Ammon's horn (tissue), 1 donor: ENCODE measurements at places on chromosomes 3 and 15.

DNA sequence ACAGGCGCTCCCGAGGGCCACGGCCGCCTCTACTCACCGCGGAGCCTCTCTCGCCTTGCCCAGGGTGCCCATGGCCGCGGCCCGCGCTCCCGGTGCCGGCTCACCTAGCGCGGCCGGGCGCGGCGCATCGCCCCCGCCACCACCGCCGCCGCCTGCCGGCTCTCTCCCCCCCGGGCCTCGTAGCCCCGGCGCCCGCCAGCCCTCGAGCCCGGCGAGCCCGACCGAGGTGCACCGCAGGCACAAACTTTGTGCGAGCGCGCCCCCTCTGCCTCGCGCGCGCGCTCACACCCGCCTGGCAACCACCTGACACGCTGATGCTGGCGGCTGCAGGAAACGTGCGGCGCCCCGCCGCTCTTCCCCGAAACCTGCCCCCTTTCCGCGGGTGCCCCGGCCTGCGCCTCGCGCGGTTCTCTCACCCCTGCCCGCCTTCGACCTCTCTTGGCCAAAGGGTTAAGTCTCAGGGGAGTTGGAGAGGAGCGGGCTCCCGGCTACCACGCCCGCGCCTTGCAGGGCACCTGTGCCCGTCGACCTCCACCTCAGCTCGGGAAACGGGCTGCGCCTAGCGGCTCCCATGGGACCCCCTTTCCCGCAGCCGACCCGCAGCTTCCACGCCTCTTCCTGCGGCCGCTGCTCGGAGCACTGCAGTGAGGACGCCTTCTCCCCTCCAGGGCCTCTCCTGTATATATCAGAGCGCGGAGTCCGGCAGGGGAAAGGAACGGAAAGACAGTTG, at the start of gene RASGRP1:
TSS of gene RASGRP1 (minus strand) at position 258 of the 730 bp plus-strand sequence. CDS start at position 72, 186 bp downstream.
- peak; percentile 61 for DNase-seq

DNA sequence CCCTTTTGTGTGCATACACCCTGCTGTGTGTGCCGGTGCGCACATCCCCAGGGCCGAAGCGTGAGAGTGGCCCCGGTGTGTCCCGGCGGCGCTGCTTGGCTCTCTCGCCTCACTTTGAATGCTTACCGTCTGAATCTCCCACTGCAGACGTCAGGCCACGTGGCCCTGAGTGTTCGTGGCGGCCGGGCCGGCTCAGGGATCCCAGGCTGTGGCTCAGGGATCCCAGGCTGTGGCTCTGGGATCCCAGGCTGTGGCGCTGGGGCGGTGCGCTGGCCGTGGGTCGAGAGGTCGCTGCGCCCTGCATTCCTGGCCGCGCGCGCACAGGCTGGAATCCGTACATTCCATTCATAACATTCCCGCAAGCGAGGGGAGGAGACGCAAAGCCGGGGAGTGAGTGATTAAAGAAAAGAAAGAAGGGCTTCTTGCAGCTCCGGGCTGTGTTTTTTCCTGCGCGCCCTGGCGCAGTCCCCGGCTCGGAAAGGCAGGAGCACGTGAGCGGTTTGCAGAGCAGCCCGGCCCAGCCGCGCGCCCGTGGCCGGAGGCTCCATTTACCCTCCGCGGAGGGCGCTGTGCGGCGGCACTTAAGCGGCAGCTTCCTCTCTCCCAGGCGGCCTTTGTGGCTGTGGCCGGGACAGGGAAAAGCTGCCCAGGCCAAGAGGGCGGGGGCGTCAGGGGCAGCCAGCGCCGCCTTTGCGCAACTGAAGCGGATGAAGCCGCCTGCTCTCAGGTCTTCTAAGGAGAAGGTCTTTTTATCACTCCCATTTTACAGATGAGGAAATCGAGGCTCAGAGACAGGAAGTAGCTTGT, 87.0 kb upstream of the ALDH1L1 start:
- peak; percentile 79 for DNase-seq

DNA sequence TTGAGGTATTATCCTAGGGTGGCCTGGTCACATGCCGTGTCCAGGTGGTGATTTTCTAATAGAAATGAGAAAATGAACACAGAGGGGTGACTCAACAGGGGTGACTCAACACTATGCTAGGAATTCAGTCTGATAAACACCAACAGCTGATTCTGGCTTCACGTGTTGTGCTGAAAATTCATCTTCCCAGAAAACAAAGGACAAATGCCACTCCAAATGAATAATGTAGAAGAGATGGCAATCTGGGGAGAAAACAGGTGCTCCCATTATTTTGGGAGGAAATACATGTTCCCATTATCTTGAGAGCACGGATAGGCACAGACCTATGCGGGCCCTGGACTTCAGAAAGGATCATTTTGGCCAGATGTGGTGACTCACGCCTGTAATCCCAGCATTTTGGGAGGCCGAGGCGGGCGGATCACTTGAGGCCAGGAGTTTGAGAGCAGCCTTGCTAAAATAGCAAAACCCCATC, 101.2 kb upstream of the MEX3B start:
- peak; percentile 29 for DNase-seq

- DNase-seq: no peak
Measured at GRCh38 chr3:68819361-68819760, 113.0 kb downstream of the TAFA4 start.

DNA sequence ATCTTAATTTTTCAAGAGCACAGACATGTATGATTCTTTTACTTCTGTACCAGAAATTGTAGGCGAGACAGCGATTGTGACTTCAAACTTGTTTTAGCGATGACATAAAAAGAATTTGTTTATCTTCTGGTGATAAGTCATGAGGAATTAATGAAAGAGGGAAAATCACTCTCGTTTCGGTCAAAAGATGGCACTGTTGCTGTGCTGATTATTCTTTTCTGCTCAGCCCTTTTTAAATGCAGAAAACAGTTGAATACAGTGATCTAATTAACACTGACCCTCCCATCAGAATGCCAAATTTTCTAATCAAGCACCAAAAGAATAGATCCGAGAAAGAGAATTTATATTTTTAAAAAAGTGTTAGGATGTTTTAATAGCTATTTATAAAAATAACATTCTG, 52.6 kb downstream of the NSUN3 start:
- peak; percentile 78 for DNase-seq

DNA sequence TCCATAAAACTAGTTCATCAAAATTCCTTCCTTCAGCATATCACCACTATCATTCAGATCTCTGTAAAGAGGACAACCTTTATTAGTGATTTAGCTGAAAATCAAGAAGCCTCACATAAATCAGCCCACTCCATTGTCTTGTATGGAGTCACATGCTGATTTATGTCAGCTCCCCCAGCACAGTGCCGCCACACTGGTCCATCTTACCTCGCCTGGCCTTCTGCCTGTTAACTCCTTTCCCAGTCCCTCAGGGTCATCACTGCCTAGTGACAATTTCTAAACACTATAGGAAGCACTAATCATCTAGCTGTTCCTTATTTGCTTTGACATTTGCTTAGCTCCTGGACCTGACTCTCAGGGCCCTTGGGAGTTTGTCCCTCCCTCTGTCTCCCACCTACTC, 75.4 kb downstream of the PLCL2 start:
- DNase-seq: no peak

- no peak for DNase-seq
Measured at GRCh38 chr3:161266731-161267150, 45.6 kb downstream of the NMD3 start.

- no peak for DNase-seq
Measured at GRCh38 chr3:42102571-42102970, 11.4 kb downstream of the TRAK1 start.

GRCh38 chr3:106332129-106332528, 463.3 kb upstream of the CBLB start:
- DNase-seq: no peak

GRCh38 chr3:53702776-53703530, 143.3 kb downstream of the CHDH start:
- no peak for DNase-seq

DNA sequence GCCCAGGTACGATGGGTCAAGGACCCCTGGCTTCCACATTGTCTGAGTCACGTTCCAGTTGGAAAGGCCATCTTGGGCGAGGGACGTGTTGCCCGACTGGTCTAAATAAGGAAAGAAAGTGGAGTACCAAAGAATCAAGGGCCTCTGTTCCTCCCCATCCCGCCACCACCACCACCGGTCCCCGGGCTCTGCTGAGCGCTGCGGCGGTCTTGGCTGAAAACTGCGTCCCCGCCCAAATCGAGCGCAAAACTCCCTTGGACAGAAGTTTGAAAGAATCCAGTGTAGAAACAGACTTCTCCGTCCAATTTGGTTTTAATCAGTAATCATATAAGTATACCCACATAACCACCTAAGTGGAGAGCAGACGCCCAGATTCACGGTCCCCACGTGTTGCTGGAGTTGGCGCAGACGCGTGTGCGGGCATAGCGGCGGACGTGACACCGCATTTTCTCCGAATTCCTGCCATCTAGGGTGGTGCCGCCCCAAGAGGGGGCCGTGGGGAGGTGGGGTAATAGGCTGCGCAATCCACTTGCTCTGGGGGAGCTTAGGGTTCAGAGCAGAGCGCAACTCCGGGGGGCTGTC, 243.8 kb upstream of the TOPAZ1 start:
- no peak for DNase-seq

- no peak for DNase-seq
Measured at GRCh38 chr15:42139596-42139995, 16.8 kb downstream of the PLA2G4F start.

DNA sequence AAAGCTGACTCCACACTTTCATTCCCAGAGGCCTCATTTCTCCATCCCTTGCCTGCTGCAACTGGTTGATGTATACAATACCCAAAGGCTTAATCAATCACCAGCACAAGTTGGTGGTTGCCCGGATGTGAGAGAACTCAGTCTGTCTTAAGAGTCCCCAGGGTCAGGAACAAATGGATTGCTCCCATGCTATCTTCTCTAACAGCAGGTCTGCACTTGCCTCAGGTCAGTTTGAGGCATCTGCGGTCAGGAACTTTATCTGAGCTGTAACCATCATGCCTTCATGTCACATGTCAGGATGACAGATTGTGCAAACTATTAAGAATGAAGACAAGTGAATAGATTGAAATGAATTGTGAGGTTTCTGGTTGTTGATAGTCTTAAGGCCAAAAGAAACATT, 56.1 kb downstream of the BFSP2 start:
- no peak for DNase-seq

DNA sequence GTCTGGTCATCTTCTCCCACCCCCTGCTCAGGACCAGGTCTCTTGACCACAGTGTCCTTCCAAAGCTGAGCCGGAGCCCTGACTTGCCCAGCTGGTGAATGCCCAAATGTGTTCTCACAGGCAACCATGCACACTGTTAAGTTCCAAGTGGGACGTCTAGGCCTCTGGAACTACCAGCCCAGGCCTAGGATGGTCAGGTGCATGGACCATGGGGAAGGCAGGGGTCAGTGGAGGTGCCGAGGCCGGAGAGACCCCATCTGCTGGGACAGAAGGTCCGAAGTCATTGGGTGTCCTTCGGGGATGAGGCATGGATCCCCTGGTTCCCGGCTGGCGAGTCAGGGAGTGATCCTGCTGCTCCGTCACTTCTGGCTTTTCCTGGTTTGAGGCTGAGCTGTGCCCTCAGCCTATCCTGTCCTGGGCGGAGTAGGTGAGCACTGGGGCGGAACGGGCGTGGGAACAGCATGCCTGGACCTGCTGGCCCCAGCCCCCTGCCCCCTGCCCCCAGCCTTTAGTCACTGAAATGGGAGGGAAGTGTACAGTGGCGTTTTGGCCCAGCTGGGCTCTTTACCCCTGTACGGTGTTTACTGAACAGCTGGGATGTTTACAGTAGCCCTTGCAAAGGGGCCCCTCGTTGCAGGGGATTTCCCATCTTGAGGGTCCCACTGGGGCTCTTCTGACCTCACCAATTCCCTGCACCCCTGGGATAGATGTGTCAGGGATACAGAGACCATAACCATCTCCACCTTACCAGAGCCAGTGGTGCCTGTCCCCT, 12.1 kb downstream of the SEMA3F start:
- no peak for DNase-seq

- DNase-seq: no peak
Measured at GRCh38 chr3:57855943-57856342, 99.8 kb downstream of the SLMAP start.

DNA sequence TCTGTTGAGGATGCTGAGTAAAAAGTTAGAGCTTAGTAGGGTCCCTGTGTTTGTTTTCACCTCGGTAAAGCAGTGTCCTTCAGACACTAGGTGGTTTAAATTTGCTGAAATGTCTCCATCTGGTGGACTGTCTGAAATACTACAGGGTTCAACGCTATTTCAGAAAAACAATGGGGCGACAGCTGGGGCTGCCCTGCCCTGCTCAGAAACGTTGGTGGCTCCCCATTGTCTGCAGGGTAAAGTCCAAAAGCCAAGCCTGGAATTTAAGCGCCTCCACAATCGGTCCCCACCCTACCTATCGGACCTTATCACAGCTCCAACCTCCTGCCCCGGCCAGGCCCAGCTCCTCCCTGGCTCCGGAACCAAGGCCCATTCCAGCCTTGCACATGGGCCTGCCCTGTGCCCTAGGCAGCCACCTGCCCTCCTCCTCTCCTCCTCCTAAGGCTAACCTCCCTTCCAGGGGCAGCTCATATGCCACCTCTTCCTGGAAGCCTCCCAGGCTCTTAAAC, 4.3 kb upstream of the TSEN2 start:
- DNase-seq: peak; percentile 63

DNA sequence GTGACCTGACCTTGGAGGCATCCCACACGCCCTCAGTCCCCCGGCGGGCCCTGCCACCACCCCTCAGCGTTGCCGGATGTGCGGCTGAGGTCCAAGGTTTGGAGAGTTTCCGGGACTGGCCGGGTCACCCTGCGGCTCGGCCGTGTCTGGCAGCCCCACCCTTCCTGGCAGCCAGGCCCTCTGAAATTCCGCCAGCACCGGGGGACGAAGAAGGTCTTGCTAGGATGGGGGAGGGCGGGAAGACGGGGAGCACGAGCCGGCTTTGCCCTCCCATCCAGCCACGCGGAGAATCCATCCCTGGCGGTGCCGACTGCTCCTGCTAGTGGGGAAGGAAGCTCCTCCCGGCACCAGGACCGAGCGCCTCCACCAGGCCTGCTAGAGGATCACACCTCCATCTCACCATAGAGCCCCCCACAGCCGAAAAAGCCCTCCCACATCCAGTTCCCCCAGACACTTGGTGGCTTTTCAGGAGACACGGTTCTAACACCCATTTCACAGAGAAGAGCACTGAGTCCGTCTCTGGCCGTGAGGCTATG, 81.5 kb downstream of the CPN2 start:
- peak; percentile 60 for DNase-seq

DNA sequence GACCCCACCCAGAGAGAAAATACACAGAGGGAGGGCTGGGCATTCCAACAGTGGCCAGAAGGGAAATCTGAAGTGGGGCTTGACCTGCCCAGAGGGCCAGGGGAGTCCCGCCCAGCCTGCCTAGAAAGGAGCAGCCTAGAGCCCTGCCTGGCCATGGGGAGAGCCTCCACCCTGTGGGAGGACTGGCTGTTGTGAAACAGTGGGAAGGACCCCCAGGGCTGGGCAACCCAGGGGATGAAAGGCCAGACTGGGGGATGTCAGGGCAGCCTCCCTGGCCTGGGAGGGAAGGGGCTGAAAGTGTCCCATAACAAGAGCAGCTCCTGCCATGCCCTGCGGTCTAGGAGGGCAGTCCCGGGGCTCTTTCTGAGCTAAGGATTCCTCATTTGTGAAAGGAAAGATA, 69.0 kb downstream of the SLC12A8 start:
- no peak for DNase-seq

GRCh38 chr3:134326760-134327593, 47.3 kb downstream of the AMOTL2 start:
- no peak for DNase-seq
